ENCODE measurements at places on chromosomes 1 and 21.

DNA sequence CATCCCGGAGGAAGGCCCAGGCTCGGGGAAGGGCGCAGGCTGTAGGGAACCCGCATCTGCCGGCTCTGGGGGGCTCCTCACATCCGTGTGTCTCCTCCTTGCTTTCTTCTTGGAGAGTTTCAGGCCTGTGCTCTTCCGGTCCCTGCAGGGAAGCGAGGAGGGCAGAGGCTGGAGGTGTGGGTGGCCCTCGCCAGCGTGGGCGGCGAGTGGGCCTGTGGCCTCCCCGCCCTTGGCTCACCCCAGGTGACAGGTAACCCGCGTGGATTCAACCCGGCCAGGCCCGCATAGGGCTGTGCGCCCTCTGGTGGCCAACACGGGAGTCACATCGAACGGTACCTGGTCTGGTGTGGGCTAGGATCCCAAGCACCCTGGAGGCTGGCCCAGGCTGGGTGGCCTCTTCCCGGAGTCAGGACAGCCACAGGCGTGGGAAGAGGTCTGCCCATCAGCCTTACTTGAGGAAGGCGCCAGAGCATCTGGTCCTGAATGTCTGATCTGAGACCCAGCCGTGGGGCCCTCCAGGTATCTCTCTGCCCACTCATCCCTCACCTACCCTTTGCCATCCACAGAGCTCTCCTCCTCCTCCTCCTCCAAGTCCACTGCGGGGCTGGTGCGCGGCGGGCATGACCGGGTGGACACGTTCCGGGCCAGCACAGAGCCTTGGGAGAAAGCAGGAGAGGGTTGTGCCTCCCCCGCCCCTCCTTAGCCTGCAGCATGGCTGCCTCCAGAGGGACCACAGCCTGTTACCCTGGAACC is 9.6 kb upstream of the TNFRSF25 start:
- DNase-seq, result no peak

- DNase-seq, result no peak
Observed at GRCh38 chr1:190022709-190023108, 455.0 kb downstream of the BRINP3 start.

GRCh38 chr1:179047636-179047997 is 21.9 kb downstream of the FAM20B start:
- DNase-seq, result no peak

GRCh38 chr1:47872886-47873285 is 124.3 kb downstream of the TRABD2B start:
- DNase-seq, result no peak

GRCh38 chr1:166197141-166197540 is 30.3 kb upstream of the FAM78B start:
- no peak for DNase-seq

DNA sequence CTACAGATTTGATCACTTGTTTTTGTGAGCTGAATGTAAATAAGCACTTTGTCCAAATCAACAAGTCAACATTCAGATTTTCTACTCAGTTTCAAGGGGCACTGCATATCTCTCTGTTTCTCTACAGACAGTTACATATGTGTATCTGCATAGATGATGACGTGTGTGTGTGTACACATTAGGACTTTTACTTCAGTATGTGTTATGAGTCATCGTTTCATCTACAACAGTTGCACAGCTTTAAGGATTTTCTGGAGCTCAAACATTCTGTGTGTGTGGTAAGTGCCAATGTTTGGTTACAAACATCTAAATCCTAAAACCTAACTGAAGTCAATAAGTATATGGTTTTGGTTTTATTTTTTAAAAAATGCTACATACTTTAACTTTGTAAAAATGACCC is 494.5 kb upstream of the PBX1 start:
- DNase-seq, result no peak

GRCh38 chr1:57976216-57976615 is 552.4 kb upstream of the DAB1 start:
- no peak for DNase-seq

DNA sequence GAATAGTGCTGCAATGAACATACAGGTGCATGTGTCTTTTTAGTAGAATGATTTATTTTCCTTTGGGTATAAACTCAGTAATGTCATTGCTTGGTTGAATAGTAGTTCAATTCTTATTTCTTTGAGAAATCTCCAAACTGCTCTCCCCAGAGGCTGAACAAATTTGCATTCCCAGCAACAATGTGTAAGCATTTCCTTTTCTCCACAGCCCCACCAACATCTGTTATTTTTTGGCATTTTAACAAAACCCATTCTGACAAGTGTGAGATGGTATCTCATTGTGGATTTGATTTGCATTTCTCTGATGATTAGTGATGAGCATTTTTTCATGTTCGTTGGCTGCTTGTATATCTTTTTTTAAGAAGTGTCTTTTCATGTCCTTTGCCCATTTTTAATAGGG is 21.9 kb upstream of the EEIG2 start:
- no peak for DNase-seq

DNA sequence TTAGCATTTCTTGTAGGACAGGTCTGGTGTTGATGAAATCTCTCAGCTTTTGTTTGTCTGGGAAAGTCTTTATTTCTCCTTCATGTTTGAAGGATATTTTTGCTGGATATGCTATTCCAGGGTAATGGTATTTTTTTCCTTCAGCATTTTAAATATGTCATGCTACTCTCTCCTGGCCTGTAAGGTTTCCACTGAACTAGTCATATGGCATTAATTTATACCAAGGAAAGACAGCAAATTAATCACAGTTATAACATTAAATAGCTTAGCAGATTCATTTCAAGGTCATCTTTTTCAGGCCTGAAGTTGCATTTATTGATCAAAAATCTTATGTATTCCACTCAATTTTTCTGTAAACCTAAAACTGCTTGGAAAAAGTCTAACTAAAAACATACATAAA is 54.9 kb downstream of the AK5 start:
- DNase-seq, result no peak

DNA sequence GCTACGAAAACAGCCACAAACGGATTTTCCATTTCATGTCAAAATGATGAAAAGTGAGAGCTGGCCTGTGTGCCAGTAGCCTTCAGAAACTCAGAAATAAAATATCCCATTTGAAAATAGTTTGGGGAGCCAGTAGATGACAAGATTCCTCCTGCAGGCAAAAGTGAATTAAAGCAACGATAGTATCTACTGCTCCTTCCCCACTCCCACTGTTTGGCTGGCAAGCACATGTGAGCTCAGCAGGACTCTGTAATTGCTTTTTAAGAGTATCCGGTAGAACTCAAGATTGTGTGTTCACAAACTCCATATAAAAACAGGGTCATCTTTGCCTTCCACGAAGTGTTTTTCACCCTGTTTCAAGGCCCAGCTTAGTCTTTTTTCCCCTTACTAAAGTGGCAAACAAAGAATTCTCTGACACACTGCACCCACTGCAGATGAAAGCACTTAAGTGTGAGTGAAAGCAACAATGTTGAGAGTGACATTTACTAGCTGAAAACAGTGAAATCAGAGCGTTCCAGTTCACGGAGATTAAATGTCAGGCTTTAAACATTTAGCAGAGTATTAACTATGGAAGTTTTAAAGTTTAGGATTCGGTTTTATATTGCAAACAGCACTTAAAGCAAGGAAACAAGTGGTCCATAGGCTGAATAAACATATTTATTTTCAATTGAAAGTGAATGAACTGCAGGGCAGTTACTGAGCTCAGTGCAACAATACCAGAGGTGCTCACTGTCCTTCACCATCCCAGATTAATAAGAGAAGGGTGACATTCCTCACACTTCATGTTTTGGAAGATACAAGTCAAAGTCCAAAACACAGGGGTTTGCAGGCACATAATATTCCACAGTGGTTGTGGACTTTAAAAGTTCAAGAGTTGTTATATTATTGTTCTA is 70.0 kb downstream of the ALG14 start:
- DNase-seq, result peak; percentile 75

DNA sequence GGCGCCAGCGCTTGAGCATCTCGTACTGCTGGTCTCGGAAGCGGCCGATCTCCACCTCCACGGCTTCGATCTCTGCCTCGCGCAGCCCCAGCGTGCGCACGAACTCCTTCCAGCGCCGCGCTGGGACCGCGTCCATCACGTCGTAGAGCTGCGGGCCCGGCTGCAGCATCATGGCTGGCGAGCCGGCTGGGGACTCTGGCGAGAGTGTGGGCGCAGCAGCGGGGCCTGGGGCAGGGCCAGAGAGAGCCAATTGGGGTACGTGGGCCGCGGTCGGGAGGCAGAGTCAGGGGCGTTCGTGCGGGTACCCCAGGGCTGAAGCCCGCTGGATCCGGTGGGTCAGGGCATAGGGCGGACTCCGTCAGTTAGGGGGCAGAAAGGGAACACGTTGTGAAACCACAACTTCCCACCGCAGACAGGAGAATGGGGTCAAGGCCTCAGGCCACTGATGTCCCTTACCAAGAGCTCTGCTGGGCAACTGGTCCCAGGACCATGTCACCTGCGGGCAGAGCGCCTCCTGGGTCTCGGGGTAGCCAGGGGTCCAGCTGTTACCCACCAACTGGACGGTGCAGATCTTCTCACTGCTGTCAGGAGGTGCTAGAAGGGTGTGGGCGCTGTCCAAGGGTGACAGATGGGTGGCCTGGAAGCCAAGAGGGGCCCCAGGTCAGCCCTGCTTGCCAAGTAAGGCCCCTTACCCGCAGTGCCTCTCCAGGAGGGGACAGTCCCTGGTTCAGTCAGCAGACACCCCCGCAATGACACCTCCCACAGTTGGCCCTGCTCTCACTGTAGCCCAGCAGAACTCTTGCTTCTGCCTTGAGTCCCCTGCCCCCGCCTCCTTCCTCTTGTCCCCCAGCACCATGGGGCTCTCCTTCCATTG is 4.2 kb downstream of the TNFRSF25 start:
- DNase-seq, result no peak

DNA sequence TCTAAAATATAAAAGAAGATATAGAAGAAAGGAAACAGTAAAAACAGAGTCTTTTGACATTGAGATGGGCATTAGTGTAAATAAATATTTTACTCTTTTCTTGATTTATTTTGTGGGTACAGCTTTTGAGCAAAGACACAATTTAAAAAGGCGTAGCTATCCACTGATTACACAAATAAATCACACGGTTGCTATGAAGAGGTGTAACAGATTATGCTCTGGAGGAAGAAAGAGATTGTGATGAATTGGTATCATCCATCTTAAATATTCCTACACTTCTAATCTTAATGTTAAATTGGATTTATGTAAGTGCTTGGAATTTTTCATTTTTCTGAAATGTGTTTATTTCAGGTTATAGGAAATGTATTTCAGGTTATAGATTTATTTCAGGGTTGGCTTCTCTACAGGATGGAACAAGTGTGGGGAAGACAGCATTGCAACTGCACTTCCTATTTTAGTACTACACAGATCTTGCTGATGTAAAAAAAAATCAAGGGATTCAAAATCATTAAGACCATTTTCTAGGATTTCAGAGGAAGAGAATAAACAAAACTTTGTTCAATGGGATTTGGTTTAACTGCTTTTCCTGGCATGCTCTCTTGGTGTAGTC is 15.3 kb downstream of the XCL1 start:
- no peak for DNase-seq

GRCh38 chr1:36773827-36774541 is 260.3 kb downstream of the GRIK3 start:
- no peak for DNase-seq

DNA sequence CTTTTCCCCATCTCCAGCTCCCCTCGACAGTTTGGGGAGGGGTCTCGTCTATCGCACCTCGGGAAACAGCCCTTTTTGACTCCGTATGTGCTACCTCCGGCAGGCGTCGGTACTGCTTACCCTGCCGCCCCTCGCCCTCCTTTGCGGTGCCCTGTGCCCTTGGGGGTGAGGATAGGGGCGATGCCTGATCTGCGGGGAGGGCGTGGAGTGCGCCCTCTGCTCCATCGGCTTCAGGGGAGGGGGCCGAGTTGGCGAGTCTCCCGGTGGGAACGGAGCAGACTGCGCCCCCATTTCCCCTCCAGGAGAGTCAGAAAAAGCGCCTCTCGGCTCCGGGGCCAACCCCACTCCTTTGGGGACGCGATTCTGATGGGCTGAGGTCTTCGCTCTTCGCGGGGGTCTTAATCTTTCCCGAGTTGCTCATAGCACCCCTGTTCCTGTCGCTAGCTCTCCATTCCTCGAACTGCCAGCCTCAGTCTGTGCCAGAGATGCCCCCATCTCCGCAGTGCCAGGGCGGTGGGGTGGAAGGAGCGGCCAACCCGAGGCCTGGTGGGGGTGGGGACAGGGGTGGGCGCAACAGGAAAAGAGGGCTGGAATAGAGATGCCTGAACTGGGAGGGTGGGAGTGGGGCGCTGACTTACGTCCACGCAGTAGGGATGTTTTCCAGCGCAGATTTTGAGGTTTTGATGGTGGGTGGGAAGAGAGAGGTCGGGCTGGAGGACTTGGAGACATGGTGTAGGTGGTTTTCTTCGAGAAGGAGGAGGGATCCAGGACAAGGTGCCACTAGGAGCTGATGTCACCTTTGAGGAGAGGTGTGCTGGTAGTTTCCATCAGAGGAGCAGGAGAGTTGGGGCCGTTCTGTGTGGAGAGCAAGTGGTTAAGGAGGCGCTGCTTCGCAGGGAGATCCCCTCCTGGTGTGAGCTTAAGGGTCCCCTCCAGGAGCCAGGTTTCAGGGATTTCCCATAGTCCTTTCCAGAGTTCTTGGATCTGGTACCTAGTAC is 674 bp downstream of the PPFIA4 start:
- no peak for DNase-seq

- no peak for DNase-seq
Observed at GRCh38 chr1:174954671-174955669, 44.8 kb upstream of the CACYBP start.

- DNase-seq, result peak; percentile 37
Observed at GRCh38 chr1:43451157-43451591, 2.6 kb downstream of the HYI start.

DNA sequence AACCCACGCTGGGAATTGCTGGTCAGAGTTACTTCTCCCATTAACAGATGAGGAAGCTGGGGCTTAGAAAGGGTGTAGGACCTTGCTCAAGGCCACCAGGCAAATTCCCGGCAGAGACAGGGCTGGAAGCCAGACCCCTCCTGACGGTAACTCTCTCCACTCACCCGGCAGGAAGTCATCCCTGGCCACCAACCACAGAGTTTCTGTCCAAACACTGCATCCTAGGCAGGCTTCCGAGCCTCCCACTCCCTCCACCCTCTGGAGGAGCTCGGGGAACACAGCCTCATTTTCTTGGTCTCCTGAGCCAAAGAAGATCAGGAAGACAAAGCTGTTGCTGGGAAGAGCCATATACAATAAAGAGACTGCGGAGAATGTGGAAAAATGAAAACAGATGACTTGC is 25.0 kb upstream of the ZNF436 start:
- peak; percentile 89 for DNase-seq

DNA sequence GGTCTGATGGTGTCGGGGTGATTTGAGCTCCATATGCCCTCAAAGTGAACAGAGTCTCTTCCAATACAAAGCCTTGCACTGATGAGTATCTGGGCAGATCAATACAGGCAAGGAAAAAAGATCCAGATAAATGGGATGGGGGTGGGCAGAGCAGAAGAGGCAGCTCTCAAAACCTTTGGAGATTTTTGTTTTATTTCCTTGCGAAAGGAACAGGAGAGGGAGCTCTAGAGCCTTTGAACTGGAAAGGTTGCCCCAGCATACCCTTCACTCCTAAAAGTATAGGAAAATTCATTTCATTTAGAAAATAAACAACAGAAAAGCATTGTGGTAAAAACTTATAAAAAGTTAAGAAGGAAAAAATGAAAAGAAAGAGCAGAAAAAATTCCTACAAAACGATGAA is 31.4 kb upstream of the OLIG2 start:
- DNase-seq, result no peak

GRCh38 chr1:69982992-69983391 is 222.4 kb downstream of the LRRC40 start:
- no peak for DNase-seq

GRCh38 chr1:40232444-40232843 is 15.3 kb upstream of the TMCO2 start:
- no peak for DNase-seq

GRCh38 chr21:42676808-42677207 is 23.4 kb downstream of the PDE9A start:
- no peak for DNase-seq
